Activated T-helper 1 cell treated with anti-CD3 and anti-CD28 coated beads, Interleukin-12 subunit alpha, Interleukin-12 subunit beta, Interleukin-2, Interleukin-4 antibody, amounts not matched to agents 30 ng/mL and 10 ng/mL and 1 ng/mL, durations not matched to agents 14 hours and 24 hours and 36 hours (primary cell): ENCODE measurements at places on chromosomes 4 and X.

DNA sequence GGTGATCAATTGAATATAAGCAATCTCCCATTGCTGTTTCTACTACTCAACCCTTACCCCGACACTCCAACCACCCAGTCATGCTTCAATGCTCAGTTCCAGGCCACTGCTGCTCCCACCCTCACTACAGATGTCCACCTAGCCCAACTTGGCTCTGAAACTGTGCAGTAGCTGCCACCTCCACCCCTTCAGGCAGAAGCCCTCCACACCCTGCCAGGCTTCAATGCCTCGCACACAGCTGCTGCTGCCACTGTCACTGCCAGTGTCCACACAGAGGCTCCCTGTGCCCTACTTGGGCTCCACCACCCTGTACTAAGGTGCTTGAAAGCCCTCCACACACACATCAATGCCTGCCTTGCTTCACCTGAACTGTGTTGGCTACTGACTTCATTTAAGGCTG is 34.6 kb downstream of the LAMTOR3 start:
- H3K27ac ChIP-seq: peak overlapping the region; percentile 36
- H3K4me3 ChIP-seq: no peak overlapping the region
- H3K27me3 ChIP-seq: no peaks in the 10 kb centered on the region
- H3K4me1 ChIP-seq: peaks cover 71% of the 10 kb centered on the region

DNA sequence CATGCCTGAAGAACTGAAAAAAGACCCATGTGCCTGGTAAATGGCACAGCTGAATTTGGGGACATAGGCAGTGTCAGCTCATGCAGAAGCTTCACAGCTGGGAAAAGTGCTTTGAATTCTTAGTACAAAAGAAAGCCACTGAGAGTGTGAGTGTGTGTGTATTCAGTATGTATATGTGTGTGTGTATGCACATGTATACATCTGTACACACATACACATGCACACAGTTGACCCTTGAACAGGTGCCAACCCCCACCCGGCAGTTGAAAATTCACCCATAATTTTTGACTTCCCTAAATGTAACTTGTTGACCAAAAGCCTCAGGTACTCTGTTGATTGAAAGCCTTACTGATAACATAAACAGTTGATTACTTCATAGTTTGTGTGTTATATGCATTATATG is 49.5 kb upstream of the ENPP6 start:
- H3K27ac ChIP-seq: peak overlapping the region; percentile 94
- H3K4me3 ChIP-seq: peak overlapping the region; percentile 75
- no peaks in the 10 kb centered on the region for H3K36me3 ChIP-seq
- H3K4me1 ChIP-seq: peaks cover 81% of the 10 kb centered on the region
- DNase-seq: no peak

GRCh38 chrX:70979136-70979762 is 48.4 kb upstream of the SLC7A3 start:
- DNase-seq: no peak
- no peaks in the 10 kb centered on the region for H3K27me3 ChIP-seq
- H3K4me1 ChIP-seq: no peaks in the 10 kb centered on the region
- H3K27ac ChIP-seq: no peak overlapping the region
- no peaks in the 10 kb centered on the region for H3K36me3 ChIP-seq

GRCh38 chr4:116180157-116180601 is 905.2 kb downstream of the TRAM1L1 start:
- no peak overlapping the region for H3K4me3 ChIP-seq
- H3K27me3 ChIP-seq: no peaks in the 10 kb centered on the region
- H3K36me3 ChIP-seq: no peaks in the 10 kb centered on the region
- no peaks in the 10 kb centered on the region for H3K4me1 ChIP-seq
- DNase-seq: no peak

- no peak overlapping the region for H3K4me3 ChIP-seq
- no peaks in the 10 kb centered on the region for H3K36me3 ChIP-seq
- H3K4me1 ChIP-seq: peaks cover 25% of the 10 kb centered on the region
- no peak for DNase-seq
- no peak overlapping the region for H3K27ac ChIP-seq
These were observed 312.4 kb upstream of the DIPK2B start for GRCh38 chrX:45513042-45513441.

DNA sequence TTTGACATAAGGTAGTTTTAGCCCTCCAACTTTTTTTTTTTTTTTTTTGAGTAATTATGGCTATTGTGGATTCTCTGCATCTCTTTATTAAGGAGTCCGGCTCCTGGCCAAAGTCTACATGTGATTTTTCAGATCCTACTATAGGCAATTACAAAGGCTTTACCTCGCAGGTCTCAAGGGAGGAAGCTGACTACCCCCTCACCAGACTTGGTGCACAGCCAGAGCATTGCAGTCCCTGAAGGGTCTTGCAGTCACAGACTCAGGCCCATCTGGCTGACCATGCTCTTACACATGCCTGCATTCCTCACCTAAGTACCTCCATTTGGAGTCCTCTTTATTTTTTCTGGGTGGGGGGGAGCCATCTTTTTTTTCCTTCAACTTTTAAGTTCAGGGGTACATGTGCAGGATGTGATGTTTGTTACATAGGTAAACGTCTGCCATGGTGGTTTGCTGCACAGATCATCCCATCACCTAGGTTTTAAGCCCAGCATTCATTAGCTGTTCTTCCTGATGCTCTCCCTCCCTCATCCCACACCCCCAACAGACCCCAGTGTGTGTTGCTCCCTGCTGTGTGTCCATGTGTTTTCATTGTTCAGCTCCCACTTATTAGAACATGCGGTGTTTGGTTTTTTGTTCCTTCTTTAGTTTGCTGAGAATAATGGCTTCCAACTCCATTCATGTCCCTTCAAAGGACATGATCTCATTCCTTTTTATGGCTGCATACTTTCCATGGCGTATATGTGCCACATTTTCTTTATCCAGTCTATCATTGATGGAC is 88.4 kb upstream of the STIM2 start:
- no peaks in the 10 kb centered on the region for H3K4me1 ChIP-seq
- H3K36me3 ChIP-seq: no peaks in the 10 kb centered on the region
- H3K27me3 ChIP-seq: no peaks in the 10 kb centered on the region
- no peak for DNase-seq

- H3K4me3 ChIP-seq: no peak overlapping the region
- H3K27me3 ChIP-seq: no peaks in the 10 kb centered on the region
- H3K27ac ChIP-seq: no peak overlapping the region
These were observed 92.3 kb downstream of the RLIM start for GRCh38 chrX:74521961-74522751.

- no peak for DNase-seq
- H3K27ac ChIP-seq: no peak overlapping the region
- H3K4me1 ChIP-seq: no peaks in the 10 kb centered on the region
- no peak overlapping the region for H3K4me3 ChIP-seq
- no peaks in the 10 kb centered on the region for H3K27me3 ChIP-seq
These were observed 215.6 kb upstream of the FAT1 start for GRCh38 chr4:186939226-186939625.

DNA sequence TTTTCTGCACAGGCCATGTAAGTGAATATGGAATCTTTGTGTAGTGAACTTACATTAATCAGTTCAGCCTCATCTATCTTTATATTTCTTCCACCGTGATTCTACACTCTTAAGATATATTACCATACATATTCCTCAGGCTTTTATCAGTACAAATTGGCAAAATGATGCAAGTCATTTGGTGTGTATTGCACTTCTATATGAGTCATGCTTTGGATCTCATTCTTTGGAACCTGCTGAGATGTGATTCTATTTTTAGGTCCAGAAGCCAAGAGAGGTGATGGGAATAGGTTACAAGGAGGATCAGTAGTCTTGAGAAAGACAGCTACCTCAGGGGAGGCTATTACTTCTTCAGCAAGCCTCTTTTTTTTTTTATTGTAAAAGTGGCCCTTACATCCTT is 204.4 kb downstream of the ZNF330 start:
- no peaks in the 10 kb centered on the region for H3K4me1 ChIP-seq
- DNase-seq: no peak
- no peak overlapping the region for H3K4me3 ChIP-seq
- no peak overlapping the region for H3K27ac ChIP-seq
- peaks cover 2% of the 10 kb centered on the region for H3K27me3 ChIP-seq

- no peak overlapping the region for H3K4me3 ChIP-seq
- no peak for DNase-seq
- H3K27me3 ChIP-seq: no peaks in the 10 kb centered on the region
- no peaks in the 10 kb centered on the region for H3K36me3 ChIP-seq
- H3K4me1 ChIP-seq: no peaks in the 10 kb centered on the region
These were observed 436.8 kb upstream of the SPANXN1 start for GRCh38 chrX:144810539-144810938.

- DNase-seq: no peak
- H3K27ac ChIP-seq: no peak overlapping the region
- no peaks in the 10 kb centered on the region for H3K36me3 ChIP-seq
- H3K4me1 ChIP-seq: peaks cover 7% of the 10 kb centered on the region
These were observed 2.1 kb downstream of the NUP62CL start for GRCh38 chrX:107204068-107204605.

GRCh38 chr4:5027346-5027745 is 8.1 kb upstream of the CYTL1 start:
- no peaks in the 10 kb centered on the region for H3K4me1 ChIP-seq
- H3K27ac ChIP-seq: no peak overlapping the region
- peaks cover 6% of the 10 kb centered on the region for H3K27me3 ChIP-seq
- no peaks in the 10 kb centered on the region for H3K36me3 ChIP-seq
- H3K4me3 ChIP-seq: no peak overlapping the region

DNA sequence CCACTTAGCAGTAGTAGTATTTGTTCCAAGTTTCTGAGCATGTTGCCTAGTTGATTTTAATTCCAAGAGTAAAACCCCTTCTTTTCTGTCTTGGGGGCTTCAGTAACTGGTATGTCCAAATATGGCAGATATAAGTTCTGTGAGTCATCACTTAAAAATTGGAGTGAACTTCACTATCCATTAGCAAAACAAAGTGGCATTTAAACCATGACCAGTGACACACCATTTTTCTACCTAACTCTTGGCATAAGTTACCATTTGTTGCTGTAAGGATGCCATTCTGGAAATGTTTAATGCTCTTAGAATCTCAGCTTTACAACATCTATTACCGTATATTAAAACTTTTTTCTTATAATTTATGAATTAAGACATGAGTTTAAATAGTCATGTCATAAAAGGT is 102.0 kb downstream of the CBR4 start:
- no peaks in the 10 kb centered on the region for H3K27me3 ChIP-seq
- H3K4me1 ChIP-seq: peaks cover 6% of the 10 kb centered on the region
- H3K27ac ChIP-seq: no peak overlapping the region
- no peak overlapping the region for H3K4me3 ChIP-seq
- no peak for DNase-seq

GRCh38 chrX:51155157-51155556 is 177.5 kb upstream of the NUDT10 start:
- DNase-seq: no peak
- H3K27ac ChIP-seq: no peak overlapping the region
- H3K36me3 ChIP-seq: no peaks in the 10 kb centered on the region

DNA sequence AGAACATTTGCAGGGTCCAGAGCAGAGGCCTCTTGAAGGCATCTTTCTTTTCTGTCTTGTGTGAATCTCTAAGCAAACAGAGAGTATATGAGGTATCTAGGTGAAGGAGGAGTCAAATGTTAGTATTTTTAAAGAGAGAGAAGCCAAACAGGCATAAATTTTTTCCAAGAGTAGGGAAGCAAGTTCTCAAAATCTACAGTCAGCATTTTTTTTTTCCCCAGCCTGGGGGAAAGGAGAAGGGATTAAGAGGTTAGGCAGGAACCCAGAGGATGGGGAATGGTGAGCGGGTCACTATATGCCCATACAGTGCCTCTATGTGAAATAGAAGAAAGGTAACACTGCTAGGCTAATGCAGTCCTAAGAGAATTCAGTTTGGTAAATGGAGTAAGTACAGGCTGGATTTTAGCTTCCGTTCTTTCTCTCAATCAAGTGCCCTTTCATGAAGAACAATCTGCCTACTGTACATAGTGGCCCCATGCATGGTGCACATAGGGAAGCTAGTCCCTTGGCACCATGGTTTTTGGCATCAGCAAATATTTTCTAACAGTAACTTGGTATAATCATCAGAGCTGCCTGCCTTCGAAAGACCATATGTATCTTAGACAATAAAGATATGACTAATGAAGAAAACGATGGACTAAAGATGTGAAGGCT is 163.1 kb upstream of the MAB21L2 start:
- no peaks in the 10 kb centered on the region for H3K27me3 ChIP-seq
- DNase-seq: no peak
- H3K36me3 ChIP-seq: no peaks in the 10 kb centered on the region
- no peak overlapping the region for H3K4me3 ChIP-seq
- H3K27ac ChIP-seq: no peak overlapping the region
- no peaks in the 10 kb centered on the region for H3K4me1 ChIP-seq

DNA sequence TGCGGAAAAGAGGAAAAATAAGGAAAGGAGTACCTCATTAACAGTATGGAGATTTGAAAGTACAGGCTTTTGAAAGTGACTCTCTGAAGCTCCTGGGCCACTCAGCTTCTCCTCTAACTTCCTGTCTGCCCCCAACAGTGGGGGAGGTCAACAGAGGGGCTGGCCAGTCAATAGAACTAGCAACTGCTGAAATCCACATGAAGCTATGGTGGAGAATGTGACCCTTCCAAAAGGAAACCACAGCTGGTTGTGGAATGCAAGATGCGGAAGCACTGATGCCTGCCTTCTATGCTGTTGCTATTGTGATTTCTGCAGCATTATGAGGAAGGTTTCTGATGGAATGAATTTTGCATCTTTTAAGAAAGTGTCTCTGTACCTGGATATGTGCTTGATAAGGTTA is 2.4 kb downstream of the CORIN start:
- peaks cover 35% of the 10 kb centered on the region for H3K4me1 ChIP-seq
- no peak overlapping the region for H3K4me3 ChIP-seq
- H3K27me3 ChIP-seq: peaks cover 47% of the 10 kb centered on the region
- H3K27ac ChIP-seq: no peak overlapping the region

- H3K4me1 ChIP-seq: no peaks in the 10 kb centered on the region
- H3K27me3 ChIP-seq: no peaks in the 10 kb centered on the region
- H3K36me3 ChIP-seq: no peaks in the 10 kb centered on the region
- H3K4me3 ChIP-seq: no peak overlapping the region
These were observed 247.8 kb upstream of the DKK2 start for GRCh38 chr4:107283587-107284559.

- peaks cover 14% of the 10 kb centered on the region for H3K4me1 ChIP-seq
- H3K36me3 ChIP-seq: peaks cover 8% of the 10 kb centered on the region
- H3K27ac ChIP-seq: no peak overlapping the region
- no peak overlapping the region for H3K4me3 ChIP-seq
- H3K27me3 ChIP-seq: no peaks in the 10 kb centered on the region
These were observed 71.3 kb upstream of the STS start for GRCh38 chrX:7076245-7076661.
